Kasumi-1 (cell line): ENCODE measurements at places on chromosomes 7 and 10.

DNA sequence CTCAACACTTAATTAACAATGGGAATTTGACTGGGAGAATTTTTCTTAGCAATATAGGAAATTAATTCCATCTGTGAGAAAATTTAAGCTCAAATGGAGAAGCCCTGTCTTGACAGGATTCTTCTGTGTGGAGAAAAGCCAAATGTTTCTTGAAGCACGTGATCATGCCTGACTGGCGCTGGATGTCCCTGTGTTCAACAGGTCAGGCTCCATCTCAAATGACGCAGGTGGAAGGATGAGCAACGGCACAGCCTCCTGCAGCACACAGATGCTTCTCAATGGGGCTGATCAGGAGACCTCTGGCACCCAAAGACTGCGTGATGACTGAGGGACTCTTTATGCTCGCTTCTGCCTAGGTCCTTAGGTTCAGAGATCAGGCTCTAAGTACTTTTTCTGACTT, 143.8 kb downstream of the RSU1 start:
- no peak for DNase-seq

GRCh38 chr7:28921822-28922221, 36.3 kb downstream of the TRIL start:
- DNase-seq: peak; percentile 80

GRCh38 chr10:24208661-24209431, at the start of gene KIAA1217:
KIAA1217 (plus strand) TSS chr10:24209138; CDS start chr10:24209194, 56 bp downstream.
- no peak for DNase-seq

GRCh38 chr7:16309129-16309528, 112.2 kb downstream of the CRPPA start:
- no peak for DNase-seq

GRCh38 chr10:35453855-35454532, 117.7 kb downstream of the CCNY start:
- peak; percentile 56 for DNase-seq

DNA sequence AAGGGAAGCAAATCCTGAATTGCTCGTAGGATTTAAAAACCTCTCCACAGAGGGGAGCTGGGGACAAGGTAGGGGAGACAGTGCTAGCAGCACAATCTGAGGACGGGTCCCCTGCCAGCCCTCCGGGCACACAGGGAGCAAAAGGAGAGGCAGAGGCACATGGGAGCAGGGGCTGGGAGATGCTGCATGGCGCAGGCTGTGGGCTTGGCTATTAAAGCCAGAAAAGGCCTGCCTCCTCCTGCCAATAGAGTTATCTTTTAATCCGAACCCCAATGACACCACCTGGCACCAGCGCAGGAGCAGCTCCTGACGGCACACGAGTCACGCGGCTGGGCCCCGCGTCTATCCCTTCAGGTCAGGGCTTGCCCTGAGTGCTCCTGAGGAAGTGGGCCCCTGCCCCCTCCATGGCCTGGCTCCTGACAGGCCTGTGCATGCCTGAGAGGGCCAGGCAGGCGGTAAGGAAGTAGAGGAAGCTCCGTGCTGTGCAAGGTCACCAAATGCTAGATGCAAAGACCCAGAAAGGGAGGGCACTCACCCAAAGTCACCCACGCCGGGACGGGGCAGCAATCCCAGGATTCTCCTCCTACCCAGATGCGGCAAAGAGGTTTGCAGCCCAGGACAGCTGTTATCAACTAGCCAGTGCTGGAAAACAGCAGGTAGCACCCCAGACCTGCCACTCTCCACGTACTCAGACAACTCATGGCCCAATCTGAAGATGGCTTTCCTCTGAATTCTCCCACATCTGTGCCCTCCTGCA, 28.1 kb downstream of the DLG5 start:
- no peak for DNase-seq

GRCh38 chr10:125838802-125839575, 15.6 kb downstream of the BCCIP start:
- DNase-seq: no peak

- no peak for DNase-seq
Measured at GRCh38 chr7:77913977-77914607, 115.5 kb downstream of the PHTF2 start.

DNA sequence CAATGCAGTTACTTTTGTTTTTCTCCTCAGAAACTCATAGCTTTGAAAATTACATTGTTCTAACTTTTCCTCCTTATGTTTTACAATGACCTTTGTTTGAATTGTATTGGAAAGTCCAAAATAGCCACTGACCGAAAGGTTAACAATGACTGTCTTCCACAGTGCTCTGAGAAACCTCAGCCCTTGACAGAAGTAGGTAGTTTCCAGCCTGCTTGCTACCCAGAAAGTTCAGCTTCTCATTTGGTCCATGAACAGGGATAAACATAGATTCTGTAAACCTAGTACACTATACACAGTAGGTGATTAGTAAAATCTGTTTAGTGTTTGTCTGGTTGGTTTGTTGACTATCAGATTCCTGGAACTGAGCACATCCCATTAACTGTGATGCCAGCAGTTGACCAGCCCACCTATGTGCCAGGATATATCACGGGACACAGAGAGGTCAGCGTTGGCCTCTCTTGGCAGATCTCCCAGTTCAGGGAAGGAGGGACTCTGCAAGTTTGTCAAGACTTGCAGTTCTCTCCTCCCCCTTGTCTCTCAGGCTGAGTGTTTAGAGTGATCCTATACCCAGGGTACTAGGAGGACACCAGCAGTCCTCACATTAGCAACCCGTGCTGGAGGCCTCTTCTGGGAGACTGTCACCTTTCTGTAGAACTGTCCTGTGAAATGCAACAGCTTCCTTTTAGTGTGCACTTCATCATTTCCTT, 297.6 kb downstream of the ARHGAP12 start:
- no peak for DNase-seq

DNA sequence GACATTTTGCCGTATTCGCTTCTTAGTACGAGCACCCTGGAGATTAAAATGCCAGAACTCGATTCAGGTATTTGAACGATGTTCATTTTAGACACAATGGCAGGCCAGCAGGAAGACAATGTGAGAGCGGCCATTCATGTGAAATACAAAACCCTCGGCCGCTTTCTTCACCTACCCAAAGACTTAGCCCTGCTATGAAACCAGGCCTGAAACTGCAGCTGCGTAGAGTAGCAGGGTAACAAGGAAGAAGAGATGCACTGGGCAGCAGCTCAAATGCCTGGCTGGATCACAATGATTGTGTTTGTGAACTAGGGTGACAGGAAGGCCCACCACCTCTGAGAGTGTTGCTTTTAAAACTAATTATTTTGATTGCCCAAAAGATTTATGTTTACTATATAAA, 234.8 kb downstream of the TRIL start:
- DNase-seq: no peak

DNA sequence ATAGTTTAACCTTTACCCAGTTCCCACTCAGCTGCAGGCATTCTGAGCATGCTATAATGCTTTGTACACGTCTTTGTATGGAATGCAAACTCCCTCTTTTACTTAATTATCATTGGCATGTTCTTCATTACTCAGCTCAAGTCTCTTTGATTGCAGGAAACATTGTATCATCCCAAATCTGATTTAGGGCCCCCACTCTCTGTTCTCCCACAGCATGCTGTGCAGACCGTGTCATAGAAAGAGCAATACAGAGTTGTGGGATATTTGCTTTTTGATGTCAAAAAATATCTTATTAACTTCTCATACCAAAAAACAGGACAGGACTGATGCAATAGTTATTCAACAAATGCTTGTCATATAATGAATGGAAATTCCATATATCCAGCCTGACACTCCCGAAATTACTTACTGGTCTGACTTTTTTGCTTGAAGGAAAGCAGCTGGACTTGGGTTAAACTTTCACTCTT, 1081.5 kb upstream of the C7orf33 start:
- no peak for DNase-seq

DNA sequence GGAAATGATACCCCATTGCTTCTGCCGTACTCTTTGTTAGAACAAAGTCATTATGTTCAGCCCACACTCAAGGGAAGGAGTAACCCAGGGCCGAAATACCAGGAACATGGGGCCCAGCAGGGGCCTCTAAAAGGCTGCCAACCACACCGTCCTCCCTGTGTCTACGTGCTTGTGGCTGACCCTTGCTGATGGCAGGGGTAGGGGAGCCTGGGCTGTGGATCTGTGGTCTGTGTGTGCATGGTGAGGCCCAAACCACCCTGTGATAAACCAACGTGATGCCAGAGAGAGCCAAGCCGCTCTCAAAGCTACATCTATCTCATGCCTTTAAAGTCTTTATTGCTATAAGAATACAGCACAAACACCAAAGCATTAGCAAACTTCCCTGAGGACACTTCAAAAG, 159.2 kb downstream of the CCDC3 start:
- DNase-seq: no peak

GRCh38 chr7:3217166-3217565, 83.9 kb upstream of the SDK1 start:
- DNase-seq: no peak

DNA sequence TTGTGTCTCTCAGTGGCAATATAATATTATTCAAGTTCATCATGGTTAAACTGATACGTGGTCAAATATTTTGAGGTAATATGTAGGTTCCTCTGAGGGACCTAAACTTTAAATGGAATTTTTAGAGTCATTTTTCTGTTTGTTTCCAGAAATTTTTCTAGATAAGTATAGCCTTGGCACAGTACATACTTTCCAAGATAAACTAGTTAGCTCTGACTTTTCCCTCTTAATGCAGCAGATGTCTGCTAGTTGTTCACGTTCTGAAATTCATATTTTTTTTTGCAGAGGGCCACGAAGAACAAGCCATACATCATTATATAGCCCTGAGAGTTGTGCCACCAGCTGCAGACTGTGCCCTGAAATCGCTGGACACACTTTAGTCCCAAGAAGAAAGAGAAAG, 61.6 kb downstream of the A1CF start:
- DNase-seq: no peak

DNA sequence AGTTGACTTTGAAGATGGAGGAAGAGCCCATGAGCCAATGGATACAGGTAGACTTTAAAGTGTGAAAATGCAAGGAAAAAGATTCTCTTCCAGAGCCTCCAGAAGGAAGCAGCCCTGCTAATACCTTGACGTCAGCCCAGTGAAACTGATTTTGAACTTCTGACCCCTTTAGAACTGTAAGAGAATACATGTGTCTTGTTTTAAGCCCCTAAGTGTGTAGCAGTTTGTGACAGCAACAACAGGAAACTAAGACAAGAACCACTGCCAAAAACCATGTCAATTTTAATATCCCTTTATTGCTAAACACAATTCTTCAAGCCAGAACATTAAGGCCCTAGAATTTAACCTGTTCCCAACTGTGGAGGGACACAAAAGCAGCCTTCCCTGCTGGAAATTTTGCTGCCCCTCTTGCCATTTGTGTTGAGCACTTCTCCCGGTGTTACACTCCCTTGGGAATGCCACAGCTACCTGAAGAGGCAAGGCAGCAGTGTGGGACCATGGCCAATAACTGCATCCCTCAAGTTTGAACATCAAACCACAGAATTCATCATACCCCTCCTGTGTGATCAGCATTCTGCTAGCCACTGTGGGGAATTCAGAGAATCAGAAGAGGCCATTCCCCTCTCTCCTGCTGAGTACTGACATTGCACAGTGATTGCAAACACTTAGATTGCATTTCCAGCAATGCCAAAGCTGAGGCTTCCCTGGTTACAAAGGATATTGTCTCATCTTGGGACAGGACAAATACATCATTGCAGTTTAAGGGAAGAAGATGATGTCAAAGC, 12.3 kb upstream of the CCDC172 start:
- no peak for DNase-seq

DNA sequence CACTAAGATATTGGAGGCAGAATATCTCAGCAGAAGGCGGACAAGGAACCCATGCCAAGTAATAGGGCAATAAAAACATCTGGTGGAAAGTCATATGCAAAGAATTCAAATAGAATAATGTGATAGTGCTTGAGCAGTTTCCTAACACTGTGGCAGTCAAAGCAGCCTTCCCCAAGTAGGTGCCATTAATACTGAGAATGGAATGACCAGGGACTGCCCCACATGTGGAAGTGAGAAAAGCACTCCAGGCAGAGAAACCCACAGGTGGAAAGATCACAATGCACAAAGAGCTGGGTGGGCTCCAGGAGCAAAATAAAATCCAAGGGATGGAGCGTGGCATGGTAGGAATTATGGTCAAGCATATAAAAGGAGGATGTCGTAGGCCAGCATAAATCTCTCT, 64.4 kb upstream of the NME8 start:
- DNase-seq: no peak

- DNase-seq: peak; percentile 95
Measured at GRCh38 chr7:23679898-23680413, at the start of gene FAM221A. FAM221A (plus strand) TSS chr7:23680199; CDS start chr7:23680219, 20 bp downstream.

DNA sequence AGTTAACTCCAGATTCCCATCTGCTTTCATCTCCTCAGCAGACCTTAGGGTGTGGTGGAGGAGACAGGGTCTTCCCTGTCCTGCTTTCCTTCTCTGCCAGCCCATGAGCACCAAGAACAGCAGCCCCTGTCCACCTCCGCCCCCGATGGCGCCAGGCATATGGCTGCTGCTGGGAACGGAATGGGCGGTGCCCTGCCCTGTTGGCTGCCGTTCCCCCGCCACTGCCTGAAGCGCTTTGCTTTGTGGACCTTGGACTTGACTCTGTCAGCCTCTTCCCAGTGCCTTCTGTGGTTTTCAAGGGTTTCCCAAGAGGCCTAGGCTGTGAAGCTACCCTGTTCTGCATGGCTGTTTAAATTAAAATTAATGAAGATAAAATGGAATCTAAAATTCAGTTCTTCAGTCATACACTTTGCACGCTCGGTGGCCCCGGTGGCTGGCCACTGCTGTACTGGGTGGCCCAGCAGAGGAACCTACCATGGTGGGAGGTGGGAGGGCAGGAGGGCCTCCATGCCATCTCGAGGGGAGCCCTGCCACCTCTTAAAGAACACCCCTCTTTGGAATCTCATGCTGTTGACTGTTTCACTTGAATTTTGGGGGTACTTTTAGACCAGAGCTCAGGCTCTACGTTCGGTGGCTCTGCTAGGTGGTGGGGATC, 78.7 kb downstream of the NKX6-2 start:
- DNase-seq: no peak

DNA sequence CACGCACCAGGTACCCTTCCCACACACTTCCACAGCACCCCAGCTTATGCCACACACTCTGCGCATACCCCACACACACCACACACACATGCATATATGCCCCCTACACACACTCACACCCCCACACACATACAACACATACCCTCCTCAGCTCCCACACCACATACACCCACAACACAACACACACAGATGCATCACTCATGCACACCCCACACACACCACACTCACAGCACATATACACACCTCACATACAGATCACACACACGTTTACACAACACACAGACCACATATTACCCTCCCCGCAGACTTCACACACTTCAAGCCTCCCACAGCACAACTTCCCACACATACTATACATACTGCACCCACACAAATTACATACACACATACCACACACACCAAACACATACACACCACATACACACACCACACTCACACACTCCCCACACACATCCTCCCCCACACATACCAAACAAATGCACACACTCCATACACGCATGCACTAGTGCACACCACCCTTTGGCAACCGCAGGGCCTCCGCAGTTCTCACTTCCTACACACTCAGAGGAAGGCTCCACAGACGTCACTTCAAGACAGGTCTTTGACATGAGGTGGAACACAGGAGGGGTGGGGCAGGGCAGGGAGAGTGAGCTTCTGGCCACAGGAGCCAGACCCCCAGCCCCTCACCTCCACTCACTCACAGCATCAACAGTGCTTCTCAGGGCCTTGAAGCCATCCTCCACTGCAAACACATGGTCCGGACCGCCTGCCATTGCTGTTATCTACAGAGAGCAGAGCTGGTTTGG, 18.5 kb upstream of the ANTXRL start:
- no peak for DNase-seq
